NCI-H1105 treated with DMSO at 0.1 percent for 48 hours (cell line): ENCODE measurements at places on chromosomes 2 and 18.

DNA sequence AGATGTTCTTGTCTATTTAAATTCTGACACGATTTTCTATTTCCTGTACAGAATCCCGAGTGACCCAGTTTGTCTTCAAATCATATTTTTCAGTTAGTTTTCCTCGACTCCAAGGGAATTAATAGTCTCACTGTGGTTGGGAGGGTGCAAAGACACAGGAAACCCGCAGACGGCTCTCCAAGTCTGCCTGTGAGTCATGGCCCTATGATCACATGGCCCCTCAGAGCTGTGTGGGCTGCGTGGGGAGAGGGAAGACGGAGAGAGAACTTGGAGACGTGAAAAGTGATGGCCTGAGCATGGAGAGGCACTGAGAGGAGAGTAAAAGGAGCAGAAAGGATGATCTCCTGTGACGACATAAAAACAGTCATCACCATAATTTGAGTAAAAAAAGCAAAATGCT is 989.9 kb downstream of the DCDC2C start:
- no peak for DNase-seq

DNA sequence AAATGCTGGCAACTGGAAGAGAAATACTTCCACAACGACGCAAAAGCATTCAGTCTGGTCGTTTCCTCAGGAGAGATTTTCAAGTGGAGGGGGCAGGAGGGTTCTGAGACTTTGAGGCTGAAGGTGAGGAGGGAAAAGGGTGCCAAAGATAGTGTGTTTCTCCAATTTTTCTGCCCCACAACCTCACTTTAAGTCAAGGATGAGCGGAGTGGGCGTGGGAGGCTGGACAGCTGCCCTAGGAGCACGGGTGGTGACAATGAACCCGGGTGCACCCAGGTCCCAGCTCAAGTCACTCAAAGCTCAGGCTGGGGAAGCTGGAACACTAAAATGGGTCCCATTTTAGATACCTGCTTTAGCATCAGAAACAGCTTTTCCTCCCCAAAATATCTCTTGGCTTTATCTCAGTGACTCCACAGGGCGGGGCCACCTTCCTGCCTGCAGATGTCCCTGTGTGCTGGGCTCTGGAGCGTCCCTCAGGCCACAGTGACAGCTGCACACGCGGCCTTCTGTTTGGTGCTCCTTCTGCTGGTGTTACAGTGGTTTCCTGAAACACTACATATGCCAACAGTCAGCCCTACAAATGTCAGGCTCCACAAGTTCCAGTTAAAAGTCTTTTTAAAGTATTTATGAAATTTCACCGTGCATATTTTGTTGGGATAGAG is 1.4 kb upstream of the MBP start:
- DNase-seq, result no peak

DNA sequence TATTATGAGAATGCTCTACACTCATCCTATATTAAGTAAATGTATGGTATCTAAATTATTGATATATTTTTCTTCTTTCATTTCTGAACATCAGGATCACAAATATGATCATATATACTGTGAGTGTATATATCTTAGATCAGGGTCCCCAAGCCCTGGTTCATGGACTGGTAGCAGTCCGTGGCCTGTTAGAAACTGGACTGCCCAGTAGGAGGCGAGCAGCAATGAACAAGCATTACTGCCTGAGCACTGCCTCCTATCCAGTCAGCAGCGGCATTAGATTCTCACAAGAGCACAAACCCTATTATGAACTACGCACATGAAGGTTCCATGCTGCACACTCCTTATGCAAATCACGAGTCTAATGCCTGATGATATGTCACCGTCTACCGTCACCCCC is 1247.1 kb upstream of the NXPH2 start:
- DNase-seq, result no peak

GRCh38 chr2:112024231-112024630 is 30.8 kb upstream of the TMEM87B start:
- no peak for DNase-seq

DNA sequence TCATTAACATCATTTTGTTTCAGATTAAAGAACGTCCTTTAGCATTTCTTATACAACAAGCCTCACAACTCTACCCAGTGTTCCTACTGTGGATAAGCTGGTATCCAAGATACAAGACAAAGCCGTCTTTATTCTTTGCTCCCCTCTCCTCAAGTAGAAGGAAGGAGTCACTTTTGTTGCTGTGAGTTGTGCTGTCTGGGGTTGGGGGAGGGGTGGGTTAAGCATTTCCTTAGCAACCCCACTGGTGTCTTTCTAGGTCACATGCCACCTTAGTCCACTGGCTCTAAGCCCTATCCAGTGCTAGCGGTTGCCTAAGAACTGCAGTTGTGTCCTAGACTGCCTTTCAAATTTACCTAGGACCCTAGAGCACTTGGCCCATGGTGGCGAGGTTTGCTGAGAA is 155.6 kb upstream of the PIEZO2 start:
- no peak for DNase-seq

GRCh38 chr2:152874955-152875354 is 156.5 kb downstream of the ARL6IP6 start:
- DNase-seq, result no peak

DNA sequence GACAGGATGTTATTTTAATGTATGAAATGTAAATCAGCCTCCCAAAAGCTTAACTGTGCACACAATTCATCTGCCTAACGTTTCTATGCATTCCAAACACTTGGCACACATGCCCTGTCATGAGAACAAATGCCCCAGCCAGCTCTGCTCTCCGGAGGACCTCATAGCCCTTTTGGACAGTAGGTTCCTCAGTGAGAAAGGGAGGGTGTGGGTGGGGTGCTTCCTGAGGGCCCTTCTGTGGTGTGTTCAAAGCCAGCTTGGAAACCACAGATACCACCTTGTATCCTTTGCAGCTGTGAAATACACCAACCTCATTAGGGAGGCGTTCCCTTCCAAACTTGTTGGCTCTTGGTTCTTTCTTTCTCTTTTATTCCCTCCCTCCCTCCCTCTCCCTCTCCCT is 102.2 kb upstream of the ASB18 start:
- DNase-seq, result no peak

DNA sequence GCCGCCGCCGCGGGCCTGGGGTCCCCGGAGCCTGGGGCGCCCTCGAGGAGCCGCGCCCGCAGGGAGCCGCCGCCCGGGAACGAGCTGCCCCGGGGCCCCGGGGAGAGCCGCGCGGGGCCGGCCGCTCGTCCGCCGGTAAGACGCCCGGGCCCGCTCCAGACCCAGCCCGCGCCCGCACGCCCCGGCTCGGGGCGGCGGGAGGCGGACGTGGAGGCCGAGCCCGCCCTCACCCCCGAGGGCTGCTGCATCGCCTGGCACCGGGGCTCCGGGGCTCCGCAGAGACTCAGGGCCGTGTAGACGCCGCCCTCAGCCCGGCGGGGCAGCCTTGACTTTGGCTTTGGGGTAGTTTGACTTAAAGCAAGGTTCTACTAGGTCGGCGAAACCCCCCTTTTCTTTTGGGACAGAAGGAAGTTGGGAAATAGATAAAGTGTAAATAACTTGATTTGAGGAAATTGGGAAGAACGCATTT is 335 bp downstream of the ERFE start:
- DNase-seq, result no peak

DNA sequence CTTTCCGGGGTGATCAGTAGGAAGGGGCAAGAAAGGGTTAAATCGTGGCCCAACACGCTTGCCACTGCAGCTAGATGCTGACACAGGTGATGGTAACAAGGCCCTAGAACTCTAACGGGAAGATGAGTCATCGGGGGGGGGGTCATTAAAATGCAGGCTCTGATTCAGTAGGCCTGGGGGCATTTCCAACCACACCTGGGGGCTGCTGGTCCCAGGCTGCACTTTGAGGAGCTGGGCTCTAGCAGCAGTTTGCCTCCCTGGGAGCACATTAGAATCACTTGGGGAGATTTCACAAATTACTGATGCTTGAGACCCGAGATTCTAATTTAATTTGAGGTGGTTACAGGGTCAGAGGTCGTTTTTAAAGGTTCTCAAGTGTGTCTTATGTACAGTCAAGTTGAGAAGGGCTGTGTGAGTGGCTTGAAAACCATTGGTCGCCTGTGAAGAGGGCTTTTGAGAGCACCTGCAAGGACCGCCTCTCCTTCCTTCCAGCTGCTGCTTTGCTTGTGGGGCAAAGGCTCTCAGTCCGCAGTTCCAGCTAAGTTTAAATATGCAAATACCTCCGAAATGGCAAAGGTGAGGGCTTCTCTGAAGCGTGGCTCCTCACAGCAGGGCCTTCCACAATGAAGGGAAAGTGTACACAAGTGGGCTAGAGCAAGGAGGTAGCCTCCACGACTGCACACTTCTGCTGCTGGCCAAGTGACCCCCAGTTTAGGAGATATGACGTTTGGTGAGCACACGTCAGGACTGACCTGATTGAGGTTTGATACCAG is 128.0 kb upstream of the MSH6 start:
- DNase-seq, result no peak

DNA sequence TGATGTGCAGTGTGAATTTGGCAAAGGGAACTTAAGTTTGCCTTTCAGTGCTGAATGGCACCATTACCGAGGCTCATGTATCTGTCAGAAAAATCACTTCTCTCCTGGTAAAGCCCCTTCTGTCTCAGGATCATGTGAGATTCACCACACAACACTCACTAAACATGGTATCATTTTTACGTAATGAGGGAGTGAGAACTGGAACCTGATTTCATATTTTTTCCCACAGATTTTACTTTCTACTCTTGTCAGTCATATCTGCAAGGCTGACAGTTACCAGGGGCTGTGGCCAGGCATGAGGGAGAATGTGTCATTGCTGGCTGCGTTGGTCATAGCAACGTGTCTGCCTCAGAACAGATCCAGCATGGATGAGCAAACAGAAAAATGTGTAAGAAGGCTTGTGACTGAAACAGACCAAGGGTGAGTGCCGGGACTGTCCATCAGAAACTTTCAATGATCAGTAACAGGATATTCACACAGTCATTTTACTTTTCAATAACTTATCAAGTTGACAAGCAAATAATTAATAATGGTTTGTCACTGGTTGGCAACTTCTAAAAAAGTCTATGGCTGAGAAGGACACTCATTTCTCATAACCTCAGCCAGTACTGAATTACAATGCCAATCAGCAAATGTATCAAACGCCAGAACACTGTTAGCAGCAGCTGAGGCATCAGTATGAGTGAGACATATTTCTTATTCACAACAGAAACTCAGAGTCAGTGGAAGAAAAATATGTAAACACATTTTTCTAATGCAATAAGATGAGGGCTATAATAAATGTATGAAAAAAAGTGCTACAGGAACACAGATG is 100.5 kb downstream of the CDC42EP3 start:
- no peak for DNase-seq

- no peak for DNase-seq
Observed at GRCh38 chr2:23685181-23685580, 241.7 kb downstream of the ATAD2B start.

DNA sequence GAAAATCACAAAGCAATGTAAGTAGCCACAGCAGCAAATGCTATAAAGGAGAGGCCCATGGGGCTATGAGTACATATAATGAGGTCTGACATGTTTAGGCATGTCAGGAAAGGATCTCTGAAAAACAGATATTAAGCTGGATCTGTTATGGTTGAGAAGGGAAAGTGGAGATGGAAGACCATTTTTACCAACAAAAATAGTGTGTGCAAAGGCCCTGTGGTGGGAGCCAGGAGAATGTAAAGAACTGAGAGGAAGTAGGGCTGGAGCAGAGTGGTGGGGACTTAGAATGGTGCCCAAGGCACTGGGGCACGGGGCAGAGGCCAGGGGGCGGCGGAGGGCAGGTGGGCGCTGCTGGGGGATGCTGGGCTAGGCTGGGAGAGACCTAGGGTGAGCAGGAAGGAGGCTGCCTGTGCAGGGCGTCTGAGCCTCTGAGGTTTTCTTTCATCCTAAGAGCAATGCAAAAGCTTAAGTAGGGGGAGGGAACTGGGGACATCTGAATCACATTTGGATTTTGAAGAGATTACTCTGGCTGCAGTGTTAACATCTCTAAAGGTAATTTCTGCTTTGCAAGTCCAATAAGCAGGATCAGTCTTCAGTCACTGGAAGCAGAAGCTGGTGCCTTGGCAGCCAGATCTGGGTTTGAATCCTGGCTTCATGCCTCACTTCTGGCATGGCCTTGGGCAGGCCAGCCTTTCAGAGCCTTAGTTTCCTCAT is 4.9 kb upstream of the AGFG1 start:
- DNase-seq, result no peak

DNA sequence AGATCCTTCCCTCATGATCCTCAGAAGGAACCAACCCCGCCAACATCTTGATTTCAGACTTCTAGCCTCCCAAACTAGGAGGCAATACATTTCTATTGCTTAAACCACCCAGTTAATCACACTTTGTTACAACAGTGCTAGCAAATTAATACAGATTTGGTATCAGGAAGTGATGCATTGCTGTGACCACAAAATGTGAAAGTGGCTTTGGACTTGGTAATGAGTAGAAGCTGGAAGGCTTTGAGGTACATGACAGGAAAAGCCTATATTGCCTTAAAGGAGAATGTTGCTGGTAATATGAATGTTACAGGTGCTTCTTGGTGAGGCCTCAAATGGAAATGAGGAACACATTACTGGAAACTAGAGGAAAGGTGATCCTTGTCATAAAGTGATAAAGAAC is 260.3 kb downstream of the SATB2 start:
- no peak for DNase-seq

- DNase-seq, result no peak
Observed at GRCh38 chr2:42274863-42275262, 86.2 kb downstream of the COX7A2L start.

DNA sequence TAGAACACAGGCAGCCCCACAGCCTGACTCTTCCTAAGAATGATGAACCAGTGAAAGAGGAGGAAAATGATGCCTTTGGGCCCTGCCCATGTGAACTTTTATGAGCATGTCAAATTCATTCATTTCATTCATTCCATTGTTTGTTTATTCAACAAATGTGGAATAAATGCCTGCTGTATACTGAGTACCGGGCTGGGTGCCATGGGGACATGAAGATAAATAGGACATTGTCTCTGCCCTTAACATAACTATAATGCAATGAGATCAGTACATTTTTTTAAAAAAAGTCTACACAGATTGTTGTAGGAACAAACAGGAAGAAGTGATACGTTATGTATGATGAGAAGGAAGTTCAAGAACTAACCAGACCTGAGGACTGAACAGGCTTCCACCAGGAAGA is 14.7 kb downstream of the MREG start:
- DNase-seq, result no peak

DNA sequence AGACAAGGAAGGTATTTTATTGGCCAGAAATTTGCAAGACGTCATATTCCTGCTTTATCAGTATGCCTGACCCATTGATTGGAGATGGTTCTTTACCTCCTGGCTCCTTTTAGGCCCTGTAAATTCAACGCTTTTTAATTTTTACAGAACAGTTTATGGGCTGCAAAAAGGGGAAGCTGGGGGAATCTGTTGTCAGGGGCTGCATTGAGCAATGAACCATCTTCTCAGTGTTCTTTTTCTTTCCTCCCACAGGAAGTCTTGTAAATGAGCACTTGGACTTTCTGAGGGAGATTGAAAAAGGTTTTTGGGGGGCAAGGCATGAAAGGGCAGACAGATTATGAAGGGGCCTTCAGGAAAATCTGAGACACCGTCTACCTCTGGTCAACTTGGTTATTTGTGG is 503.6 kb upstream of the TNP1 start:
- DNase-seq, result no peak
